Ureter (tissue), 1 donor: ENCODE measurements at places on chromosomes 6 and 20. TPM values are rescaled to one million over a fixed set of nuclear protein-coding genes. Genes with fewer than 3 reads are reported as not detected.

DNA sequence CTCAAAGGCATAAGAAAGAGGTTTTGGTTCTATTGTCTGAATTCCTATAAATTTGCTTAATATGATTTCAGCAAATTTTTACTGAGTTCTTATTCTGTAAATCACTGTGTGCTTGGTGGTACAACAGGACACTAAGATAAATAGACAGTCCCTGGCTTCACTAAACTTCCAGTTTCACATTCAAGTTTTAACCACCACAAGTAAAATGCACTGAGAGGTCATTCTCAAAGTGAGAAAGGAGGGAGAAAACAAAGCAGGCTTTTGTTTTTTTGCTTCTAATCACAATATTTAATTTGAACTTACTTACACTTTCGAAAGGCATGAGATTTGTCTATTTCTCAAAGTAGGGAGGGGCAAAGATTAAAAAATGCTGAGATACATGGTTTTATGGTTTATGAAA lies 445.7 kb downstream of the CDC5L start:
- no peak for DNase-seq

- DNase-seq = no peak
Measured at GRCh38 chr6:144697801-144698200, 412.7 kb downstream of the UTRN start.

- no peak for DNase-seq
Measured at GRCh38 chr6:2839982-2840748, 1.5 kb downstream of the SERPINB1 start.

DNA sequence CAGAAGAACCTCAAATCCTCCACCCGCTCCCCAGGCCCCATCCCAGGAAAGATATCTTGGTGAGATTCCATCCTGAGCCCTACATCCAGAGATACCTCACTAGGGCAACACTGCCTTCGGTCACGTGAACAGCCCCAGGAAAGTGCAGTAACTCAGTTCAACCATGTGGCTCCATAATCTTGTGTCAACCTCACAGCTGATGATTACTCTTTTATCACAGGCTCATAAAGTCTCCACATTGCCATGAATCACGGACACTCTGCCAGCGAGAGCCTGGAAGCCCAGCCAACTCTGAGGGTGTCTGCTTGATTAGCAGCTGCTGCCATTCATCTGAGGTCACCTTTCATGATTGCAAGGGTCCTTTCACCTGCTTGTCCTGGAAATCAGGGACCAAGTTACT lies 175.8 kb upstream of the LRFN2 start:
- no peak for DNase-seq

DNA sequence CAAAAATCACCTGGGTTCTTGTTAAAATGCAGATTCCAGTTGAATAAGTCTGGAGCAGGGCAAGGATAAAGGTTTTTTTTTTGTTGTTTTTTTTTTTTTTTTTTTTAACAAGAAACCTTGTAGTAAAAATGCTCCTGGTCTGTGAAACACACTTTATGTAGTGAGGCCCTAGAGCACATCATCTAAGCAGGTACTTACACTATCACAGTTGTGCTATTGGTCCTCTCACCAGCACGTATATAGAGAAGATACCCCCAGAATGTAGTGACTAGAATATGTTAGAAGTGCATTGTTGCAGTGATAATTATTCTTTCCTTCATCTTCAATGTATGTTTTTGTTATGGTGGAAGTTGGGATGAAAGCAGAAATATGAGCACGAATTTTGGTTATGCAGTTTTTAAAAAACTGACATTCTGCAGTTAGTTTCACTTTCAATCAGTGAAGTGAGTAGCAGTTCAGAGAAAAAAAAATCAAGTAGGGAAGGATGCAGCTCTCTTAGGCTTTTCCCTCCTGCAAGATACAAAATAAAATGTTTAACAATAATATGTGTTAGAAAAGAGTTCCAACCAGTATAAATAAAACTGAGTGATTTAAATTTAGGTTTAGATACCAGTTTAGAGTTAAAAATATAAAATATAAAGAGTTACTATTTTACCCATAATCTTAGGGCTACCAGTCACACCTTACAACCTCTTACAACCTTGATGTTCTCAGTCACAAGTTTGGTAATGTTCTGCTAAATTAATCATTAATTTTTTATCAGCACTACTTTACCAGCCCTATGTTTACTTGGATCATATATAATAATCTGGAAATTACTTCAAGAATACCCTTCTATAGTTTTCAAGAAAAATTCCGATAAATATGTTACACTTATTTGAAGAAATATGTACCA lies 9.2 kb upstream of the DEFB113 start:
- no peak for DNase-seq

Gene CD24
- 253 TPM for total RNA-seq

- DNase-seq = no peak
Measured at GRCh38 chr20:37353285-37353849, 7.4 kb downstream of the SRC start.

DNA sequence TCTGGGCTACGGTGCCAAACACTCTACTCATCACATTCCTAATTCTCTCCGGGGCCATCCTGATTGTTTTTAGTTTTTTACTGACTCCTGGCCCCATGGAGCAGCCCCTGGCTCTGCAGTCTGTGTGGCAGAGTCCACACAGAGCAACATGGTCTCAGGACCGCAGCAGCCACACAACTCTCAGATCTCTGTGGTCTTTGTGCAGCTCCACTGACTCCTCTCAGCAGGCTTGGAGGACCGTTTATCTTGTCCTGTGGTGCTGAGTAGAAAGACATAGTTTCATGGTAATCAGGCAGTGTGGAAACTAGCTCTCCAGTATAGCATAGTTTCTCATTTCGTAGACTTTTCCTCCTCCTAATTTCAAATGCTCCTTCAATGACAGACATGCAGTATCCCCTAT lies 168.4 kb downstream of the EDN1 start:
- no peak for DNase-seq

Gene SNAP25
- total RNA-seq = 16.3 TPM

- DNase-seq = no peak
Measured at GRCh38 chr20:15316556-15316955, 979.1 kb upstream of the FLRT3 start.

GRCh38 chr6:90230548-90231215 lies 66.0 kb downstream of the BACH2 start:
- DNase-seq = no peak

GRCh38 chr20:38762174-38762573 lies 13.9 kb downstream of the ACTR5 start:
- no peak for DNase-seq

Gene IPCEF1
- total RNA-seq = 3.2 TPM
